HS-5 (cell line): ENCODE measurements at places on chromosomes 7 and 10.

- no peak for DNase-seq
Observed at GRCh38 chr10:119834188-119834587, 38.5 kb downstream of the MCMBP start.

- DNase-seq = no peak
Observed at GRCh38 chr7:123864436-123864835, 19.5 kb downstream of the HYAL4 start.

- no peak for DNase-seq
Observed at GRCh38 chr10:87545783-87546182, 41.1 kb downstream of the MINPP1 start.

DNA sequence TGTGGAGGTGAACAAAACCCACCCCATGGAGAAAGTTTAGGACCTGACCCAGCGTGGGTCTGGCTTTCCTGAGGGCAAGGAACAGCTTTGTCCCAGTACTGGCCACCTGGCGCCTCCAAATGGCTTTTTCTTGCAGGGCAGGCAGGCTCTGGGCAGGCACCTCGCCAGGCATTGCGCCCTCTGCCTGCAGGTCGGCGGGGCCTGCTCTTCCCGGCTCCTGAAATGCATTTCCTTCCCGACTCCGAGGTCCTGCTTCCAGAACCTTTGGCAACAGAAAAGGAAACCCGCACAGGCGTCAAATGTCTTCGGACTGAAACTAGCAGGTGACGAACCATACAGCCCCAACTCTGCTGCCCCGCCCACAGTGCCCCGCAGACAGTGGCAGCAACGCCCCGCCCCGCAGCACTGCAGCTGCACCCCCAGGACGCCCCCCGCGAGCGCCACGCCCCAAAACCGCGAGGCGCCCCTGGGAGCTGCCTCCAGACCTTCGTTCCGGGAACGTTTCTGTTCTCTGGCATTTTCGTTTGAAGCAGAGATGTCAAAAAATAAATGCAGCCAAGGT, 65.5 kb downstream of the C10orf143 start:
- no peak for DNase-seq

DNA sequence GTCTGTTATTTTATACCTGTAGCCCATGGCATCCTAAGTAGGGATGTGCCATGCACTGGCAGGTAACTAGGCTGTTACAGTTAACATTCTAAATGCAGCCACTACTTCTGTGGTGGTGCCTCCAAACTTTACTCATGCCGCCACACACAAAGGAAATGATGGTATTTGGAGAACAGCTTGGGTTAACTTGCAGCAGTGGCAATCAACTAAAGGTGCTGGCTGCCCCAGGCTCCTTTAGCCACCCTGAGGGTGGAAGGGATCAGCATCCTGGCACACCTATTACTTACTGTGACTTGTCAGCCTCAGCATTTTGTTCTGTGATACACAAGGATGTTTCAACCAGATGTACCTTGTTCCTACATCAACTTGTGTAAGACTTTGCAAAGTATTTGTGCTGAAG, 221.8 kb upstream of the PPP1R3A start:
- DNase-seq = no peak

GRCh38 chr10:76336213-76336963, 905.0 kb downstream of the LRMDA start:
- no peak for DNase-seq

- no peak for DNase-seq
Observed at GRCh38 chr7:121796381-121796780, 76.6 kb upstream of the PTPRZ1 start.

- DNase-seq = no peak
Observed at GRCh38 chr7:157693521-157694375, 356.9 kb downstream of the DNAJB6 start.

DNA sequence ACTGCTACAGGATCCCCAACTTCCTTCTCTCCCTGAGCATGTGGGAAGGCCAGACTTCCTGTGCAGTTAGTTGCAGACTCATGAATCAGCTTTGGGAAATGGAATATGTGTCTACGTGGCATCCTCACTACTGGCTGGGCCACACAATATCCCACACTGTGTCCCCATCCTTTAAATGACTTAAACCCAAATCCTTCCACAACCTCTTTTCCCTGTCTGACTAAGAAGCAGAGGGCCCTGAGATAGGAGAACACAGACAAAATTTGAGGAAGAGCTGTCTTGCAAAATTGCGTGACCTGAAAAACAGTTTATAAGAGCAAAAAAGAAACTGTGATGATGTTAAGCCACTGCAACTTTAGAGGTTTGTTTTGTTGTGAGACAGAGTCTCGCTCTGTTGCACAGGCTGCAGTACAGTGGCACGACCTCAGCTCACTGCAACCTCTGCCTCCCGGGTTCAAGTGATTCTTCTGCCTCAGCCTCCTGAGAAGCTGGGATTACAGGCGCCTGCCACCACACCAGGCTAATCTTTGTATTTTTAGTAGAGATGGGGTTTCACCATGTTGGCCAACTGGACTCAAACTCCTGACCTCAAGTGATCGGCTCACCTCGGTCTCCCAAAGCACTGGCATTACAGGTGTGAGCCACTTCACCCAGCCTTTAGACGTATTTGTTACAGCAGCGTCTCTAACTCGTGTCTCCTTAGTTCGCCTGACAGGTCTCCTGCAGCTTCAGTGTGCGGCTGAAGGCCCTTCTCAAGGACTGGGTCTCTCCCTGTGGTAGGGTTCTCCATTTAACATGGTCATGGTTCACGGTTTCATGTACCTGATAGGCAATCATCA, 46.9 kb upstream of the SFMBT2 start:
- no peak for DNase-seq

DNA sequence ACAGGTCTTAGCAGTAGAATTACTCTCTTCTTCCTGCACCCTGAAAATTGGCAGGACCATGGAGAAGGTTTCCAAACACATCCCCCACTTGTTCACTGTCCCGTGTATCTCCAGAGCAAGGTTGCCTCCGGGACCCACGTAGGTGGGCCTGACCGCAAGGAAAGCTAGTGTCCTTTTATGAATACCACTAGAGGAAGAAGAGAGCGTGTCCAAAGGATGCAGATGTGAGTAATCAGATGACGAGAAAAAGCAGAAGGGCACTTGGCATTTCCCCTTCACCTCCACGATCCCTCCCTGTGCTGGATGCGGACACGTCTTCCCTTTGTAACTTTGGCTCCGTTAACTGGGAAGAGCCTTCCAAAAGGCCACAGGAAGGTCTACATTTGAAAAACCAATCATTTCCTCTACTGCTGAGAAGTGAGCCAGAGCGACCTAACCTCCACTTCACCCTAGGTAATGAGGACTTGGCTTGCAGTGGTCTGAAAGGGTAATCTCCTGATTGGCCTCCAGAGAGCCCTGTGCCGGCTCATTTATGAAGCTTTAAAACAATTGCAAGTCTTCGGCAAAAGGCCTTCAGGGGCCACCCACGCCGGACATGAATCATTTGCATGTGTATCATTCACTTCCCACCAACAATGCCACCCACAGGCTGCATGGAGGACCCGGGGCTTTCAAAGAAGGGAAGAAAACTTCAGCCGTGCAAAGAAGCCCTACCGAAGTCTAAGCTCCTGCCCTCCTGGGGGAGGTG, 55.4 kb downstream of the LYZL1 start:
- DNase-seq = no peak

- no peak for DNase-seq
Observed at GRCh38 chr7:2092279-2092678, 140.5 kb downstream of the MAD1L1 start.

- peak; percentile 42 for DNase-seq
Observed at GRCh38 chr10:89217057-89217990, 10.2 kb upstream of the CH25H start.

DNA sequence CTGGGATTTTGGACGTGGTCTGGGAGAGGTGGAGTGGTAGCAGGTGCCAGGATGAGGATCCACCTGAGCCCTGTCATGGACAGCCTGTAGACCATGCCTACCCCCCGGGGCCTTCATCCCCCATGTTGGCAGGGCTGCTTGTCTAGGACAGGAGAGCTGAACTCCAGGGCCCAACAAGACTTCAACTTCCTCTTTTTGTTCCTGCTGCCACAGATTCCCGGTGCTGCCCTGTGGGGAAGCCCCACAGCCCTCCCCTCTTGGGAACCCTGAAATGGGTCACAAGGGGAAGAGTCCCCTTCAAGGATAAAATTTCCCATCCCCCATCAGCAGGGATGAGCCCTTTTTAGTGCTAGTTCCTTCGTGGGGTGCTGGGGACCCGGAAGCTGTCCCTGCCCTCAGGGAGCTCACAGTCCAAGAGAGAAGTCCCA, 1.3 kb upstream of the CUEDC2 start:
- no peak for DNase-seq

- no peak for DNase-seq
Observed at GRCh38 chr10:110387983-110388686, 83.4 kb upstream of the SMNDC1 start.

DNA sequence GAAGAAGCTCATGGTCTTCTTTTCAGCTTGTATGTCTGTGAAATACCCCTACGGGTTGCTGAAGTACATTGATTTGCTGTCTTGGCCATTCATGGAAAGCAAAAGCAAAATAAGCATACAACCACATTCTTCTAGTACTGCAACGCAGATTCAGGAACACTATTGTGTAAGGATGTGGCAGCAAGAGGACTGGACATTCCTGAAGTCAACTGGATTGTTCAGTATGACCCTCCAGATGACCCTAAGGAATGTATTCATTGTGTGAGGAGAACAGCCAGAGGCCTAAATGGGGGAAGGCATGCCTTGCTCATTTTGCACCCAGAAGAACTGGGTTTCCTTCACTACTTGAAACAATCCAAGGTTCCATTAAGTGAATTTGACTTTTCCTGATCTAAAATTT, 133.4 kb upstream of the ANKRD1 start:
- DNase-seq = no peak

GRCh38 chr7:79137942-79138341, 315.5 kb downstream of the MAGI2 start:
- peak; percentile 64 for DNase-seq

DNA sequence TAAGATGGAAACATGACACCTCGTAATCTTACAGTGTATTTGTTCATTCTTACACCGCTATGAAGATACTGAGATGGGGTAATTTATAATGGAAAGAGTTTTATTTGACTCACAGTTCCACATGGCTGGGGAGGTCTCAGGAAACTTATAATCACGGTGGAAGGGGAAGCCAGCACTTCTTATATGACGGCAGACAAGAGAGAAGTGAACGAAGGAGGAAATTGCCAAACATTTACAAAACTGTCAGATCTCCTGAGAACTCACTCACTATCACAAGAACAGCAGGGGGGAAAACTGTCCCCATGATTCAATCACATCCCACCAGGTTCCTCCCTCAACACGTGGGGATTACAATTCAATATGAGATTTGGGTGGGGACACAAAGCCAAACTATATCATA, 282.3 kb downstream of the HGF start:
- DNase-seq = no peak

DNA sequence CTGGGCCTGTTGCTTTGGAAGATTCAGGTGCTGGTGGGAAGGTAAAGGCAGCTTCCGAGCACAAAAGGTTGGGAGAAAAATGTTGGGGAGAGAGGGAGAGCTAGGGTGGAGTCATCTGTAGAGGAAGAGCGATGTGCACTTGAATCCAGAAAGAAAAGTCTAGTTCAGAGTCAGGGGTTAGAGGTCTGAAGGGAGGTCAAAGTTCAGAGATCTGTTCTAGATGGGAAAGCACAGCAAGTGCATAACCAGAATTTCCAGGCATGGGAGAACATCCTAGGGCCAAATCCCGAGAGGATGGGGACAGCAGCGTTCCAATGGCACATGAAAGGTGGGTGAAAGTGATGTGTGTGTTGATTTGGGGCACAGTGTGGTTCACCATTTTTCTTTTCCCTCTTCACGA, 51.5 kb upstream of the MKLN1 start:
- DNase-seq = no peak

- no peak for DNase-seq
Observed at GRCh38 chr10:70982443-70982842, 94.1 kb upstream of the PCBD1 start.

DNA sequence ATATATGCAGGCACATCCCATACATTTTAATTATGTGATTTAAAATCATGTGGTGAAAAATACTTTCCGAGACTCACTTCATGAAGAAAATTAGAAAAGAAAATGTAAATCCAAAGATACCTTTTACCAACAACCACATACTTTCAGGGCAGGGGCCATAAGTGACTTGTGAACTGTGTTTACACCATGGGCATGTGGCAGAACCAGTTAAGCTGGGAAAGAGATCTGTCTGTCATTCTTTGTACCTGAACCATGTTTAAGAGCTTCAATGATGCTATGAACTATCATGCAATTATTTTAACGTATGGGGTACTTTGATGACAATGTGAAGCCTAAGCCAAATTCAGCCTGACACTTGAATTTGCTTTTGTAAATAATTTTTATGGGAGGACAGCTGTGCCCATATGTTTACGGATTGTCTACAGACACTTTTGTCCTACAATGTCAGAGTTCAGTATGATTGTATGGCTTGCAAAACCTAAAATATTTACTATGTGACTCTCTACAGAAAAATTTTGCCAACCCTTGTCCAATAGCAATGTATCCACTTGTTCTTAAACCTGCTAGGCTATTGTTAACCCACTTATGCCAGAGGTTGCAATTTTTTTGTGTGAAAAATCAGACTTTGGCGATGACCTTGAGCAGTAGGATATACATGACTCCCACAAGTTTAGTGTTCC, 654.6 kb downstream of the TNS3 start:
- DNase-seq = no peak

GRCh38 chr7:52616552-52616951, 418.9 kb upstream of the POM121L12 start:
- no peak for DNase-seq

- DNase-seq = no peak
Observed at GRCh38 chr10:34864149-34865067, 49.3 kb upstream of the PARD3 start.

DNA sequence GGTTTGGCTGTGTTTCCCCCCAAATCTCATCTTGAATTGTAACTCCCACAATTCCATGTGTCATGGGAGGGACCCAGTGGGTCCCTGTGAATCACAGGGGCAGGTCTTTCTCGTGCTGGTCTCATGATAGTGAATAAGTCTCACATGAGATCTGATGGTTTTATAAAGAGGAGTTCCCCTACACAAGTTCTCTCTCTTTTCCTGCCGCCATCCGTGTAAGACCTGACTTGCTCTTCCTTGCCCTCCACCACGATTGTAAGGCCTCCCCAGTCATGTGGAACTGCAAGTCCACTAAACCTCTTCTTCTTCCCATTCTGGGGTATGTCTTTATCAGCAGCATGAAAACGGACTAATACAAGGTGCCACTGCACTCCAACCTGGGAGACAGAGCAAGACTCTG, 329.2 kb downstream of the TNS3 start:
- no peak for DNase-seq

- DNase-seq = no peak
Observed at GRCh38 chr7:151992375-151992774, 33.1 kb upstream of the GALNT11 start.

GRCh38 chr7:142808802-142809583, 38.2 kb downstream of the PRSS2 start:
- DNase-seq = no peak

GRCh38 chr7:155545348-155545747, 1.0 kb downstream of the CNPY1 start:
- DNase-seq = no peak

- DNase-seq = no peak
Observed at GRCh38 chr7:41146429-41146828, 556.5 kb downstream of the INHBA start.

- DNase-seq = no peak
Observed at GRCh38 chr10:124550293-124551034, 88.8 kb downstream of the LHPP start.

- no peak for DNase-seq
Observed at GRCh38 chr10:42111076-42111475, 527.3 kb downstream of the ZNF33B start.
